ENCODE measurements at places on chromosomes 6 and 20.

GRCh38 chr6:160028487-160029275, 59.8 kb downstream of the IGF2R start:
- no peak for DNase-seq

DNA sequence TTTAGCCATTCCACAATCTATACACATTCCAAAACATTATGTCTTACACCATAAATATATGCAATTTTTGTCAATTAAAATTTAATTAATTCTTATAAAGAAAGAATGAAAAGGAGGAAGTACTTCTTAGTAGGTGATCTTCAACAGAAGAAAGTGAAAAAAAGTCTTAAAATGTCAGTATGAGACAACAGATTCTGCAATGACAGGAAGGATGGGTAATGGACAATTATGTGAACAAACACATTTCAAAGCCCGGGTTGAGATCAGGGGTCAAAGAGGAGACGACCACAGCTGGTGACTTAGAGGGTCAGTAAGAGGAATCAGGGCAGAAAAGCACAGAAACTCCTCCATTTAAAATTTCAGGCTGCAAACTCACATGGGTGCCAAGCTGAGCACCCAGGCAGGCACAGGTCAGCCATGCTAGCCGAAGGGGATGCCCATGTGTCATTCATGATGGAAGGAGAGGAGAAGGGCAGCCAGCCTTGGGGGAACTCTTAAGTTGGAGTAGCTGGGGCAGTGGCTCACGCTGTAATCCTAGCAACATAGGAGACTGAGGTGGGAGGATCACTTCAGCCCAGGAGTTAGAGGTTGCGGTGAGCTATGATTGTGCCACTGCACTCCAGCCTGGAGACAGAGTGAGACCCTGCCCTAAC, 11.0 kb downstream of the VSX1 start:
- DNase-seq = no peak

GRCh38 chr6:157962601-157963302, 18.9 kb upstream of the SYNJ2 start:
- DNase-seq = no peak

DNA sequence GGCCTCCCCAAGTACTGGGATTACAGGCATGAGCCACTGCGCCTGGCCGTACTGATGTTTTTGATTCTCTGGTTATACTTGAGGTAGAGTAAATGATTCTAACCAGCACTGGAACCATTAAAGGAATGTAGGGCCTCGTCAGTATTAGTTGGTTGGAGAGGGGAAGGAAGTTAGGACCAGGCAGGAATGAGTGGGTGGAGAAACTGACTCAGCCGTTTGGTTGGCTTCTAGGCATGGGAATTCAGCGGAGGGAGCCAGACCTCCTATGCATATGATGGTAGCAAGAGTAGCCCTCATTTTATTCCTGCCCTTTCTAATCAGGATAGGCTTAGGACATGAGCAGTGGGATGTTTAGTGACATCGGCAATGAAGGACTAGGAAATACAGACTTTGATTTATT, 19.0 kb upstream of the SERINC3 start:
- DNase-seq = no peak

DNA sequence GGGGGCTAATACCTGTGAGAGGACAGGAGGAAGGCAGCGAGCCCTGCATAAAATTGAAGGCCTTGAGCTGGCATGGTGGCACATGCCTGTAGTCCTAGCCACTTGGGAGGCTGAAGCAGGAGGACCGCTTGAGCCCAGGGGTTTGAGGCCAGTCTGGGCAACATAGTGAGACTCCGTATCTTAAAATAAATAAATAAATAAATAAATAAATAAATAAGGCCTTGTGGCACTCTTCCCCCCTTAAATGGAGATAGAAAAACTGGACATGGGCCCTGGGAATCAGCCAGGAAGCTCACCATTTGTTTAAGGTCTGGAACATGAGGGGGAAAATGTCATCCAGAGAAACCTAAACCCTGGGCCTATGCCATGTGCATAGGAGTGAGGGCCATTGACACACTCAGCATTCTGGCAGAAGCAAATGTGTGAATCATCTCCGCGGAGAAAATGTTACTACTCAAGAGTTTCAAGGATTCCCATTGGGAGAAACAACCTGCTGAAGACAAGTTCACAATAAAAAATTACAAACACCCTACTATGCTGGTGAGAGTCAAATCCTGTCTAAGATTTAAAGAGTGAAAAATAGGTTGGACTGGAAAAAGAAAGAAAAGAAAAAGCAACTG, 51.9 kb upstream of the UBR2 start:
- DNase-seq = no peak

All from left hindlimb (tissue), 1 donor.